ENCODE measurements at places on chromosomes 7 and 10.

- no peak for DNase-seq
Measured at GRCh38 chr10:54854389-54854788, 53.4 kb upstream of the PCDH15 start.

- DNase-seq: no peak
Measured at GRCh38 chr7:104960741-104961448, 53.1 kb upstream of the KMT2E start.

- DNase-seq: no peak
Measured at GRCh38 chr10:30437031-30437841, 3.3 kb downstream of the MAP3K8 start.

GRCh38 chr7:121546632-121547543, 150.8 kb upstream of the FAM3C start:
- DNase-seq: no peak

GRCh38 chr10:117175215-117175900, 21.9 kb upstream of the KCNK18 start:
- DNase-seq: no peak

DNA sequence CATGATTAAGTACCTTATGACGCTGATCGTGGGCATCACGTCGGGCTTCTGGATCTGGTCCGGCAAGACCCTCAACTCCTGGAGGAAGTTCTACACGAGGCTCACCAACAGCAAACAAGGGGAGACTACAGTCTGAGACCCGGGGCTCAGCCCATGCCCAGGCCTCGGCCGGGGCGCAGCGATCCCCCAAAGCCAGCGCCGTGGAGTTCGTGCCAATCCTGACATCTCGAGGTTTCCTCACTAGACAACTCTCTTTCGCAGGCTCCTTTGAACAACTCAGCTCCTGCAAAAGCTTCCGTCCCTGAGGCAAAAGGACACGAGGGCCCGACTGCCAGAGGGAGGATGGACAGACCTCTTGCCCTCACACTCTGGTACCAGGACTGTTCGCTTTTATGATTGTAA, 2.5 kb downstream of the FZD1 start:
- no peak for DNase-seq

DNA sequence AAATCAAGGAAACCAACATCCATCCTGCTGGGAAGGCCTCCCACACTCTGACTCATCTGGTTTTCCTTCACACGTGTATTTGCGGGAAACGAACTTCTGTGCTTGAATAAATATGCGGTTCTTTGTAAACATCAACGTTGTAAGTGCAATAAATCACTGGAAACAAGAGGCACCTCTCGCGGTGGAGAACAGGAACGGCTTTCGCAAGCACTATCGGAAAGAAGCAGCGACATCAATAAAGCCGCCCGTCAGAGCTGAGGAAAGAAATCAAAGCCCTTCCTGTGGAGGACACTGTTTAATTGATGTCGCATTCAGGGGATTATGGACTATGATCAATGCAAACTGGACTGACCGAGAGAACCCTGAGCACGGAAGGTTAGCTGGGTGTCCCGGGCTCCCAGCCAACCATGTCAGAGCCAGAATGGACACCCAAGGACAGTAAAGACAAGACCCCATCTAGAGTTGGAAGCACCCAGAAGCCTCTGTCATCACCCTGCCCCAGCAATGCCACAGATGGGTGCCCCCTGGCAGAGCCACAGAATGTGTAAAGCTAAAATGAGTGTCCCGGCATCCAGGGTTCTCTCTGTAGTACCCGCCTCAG, 37.6 kb downstream of the OAT start:
- DNase-seq: no peak

DNA sequence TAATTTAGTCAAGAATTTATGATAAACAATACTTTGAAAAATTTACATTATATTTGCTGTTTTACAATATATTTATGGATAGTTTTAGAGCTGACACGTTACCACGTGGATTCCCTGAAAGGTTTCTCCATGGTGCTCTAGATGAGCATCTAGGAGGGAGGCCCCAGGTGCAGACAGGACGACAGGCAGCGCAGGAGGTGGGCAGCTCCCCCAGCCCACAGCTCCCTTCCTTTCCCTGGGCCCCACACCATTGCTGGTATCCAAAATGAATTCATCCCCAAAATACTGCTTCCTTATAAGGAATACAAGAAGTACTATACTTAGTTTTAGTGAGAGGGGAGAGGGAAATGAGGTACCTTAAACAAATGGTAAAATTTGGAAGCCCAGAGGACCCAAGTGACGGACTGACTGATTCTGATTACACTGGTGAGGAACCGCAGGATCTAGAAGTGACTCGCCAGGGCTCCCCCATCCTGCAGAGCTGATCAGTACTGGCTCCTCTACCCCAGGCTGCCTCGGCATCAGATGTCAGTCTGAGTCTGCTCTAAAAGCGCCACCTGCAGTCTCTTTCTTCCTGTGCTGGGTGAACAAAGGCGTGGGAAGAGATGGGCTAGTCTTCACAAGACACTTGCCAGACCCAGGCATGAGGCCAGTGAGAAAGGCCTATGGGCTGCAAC, 89.2 kb downstream of the DLG5 start:
- peak; percentile 66 for DNase-seq

DNA sequence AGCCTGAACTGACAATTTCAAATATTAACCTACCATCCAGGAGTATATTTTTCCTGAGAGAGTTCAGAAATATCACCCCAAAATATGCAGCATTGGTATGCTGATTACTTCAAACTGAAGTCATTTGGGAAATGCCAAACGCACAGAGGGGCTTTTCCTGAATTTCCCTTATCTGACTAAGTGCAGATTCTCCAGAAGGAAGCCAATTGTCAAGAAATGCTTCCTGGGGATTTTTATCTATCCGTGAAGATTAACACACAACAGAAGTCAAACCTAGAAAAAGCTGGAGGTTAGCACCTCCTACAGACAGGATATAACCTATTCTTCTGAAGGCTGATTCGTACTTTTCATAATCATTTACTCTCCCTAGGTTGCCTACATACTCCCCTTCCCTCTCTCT, 91.0 kb downstream of the AKR1D1 start:
- DNase-seq: no peak

- no peak for DNase-seq
Measured at GRCh38 chr10:92552310-92552709, 21.6 kb downstream of the IDE start.

GRCh38 chr7:70951271-70951962, 180.5 kb upstream of the GALNT17 start:
- no peak for DNase-seq

DNA sequence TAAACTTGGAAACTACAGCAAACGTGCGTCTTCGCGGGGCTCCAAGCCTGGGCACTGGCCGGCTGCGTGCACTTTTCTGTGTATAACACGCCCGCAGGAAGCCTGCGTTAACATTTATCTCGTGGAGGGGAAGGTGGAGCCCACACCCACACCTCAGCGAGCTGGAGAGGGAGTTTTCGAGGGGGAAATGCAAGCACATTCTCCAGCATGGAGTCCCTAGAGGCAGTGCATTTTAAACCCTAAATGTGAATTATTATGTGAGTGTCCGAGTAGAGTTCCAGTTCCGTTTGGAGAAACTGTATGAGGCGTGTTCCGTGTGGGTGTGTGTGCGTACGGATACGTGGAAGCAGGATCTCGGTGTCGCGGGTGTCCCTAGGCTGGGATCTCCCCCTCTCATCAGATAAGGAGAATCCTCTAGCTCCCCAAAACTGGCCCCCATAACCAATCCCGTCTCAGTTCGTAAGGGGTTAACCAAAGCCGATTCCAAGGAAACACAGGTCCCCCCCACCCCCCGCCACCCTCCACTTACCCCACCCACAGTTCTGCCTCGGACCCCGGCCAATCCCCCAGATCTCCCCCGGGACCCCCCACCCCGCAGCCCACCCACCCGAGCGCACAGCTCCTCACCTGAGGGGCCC, 403 bp downstream of the CDK6 start:
- no peak for DNase-seq

- DNase-seq: no peak
Measured at GRCh38 chr7:91226411-91226810, 37.8 kb upstream of the FZD1 start.

- no peak for DNase-seq
Measured at GRCh38 chr10:23530079-23530478, 91.2 kb downstream of the OTUD1 start.

GRCh38 chr7:50471970-50472369, 21.8 kb upstream of the FIGNL1 start:
- no peak for DNase-seq

DNA sequence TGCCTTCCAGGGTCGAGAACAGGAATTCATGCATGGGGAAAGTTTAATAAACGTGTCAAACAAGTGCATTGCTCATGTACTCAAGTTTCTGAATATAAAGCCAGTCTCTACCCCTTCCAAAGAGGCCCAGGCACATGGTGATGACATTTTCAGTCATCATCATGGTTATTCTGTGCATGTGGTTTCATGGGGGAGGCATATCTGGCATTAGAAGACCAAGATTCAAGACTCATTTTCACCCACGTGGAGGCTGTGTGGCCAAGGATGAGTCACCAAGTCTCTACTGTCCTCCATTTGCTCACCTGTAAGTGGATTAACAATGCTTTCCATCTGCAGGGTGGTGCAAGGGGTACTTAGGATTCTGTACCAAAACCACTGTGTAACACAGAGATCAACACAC, 34.0 kb upstream of the CNPY1 start:
- peak; percentile 22 for DNase-seq

- no peak for DNase-seq
Measured at GRCh38 chr7:29853789-29854188, 47.5 kb downstream of the WIPF3 start.

- DNase-seq: no peak
Measured at GRCh38 chr7:55178863-55179773, 160.3 kb downstream of the EGFR start.

DNA sequence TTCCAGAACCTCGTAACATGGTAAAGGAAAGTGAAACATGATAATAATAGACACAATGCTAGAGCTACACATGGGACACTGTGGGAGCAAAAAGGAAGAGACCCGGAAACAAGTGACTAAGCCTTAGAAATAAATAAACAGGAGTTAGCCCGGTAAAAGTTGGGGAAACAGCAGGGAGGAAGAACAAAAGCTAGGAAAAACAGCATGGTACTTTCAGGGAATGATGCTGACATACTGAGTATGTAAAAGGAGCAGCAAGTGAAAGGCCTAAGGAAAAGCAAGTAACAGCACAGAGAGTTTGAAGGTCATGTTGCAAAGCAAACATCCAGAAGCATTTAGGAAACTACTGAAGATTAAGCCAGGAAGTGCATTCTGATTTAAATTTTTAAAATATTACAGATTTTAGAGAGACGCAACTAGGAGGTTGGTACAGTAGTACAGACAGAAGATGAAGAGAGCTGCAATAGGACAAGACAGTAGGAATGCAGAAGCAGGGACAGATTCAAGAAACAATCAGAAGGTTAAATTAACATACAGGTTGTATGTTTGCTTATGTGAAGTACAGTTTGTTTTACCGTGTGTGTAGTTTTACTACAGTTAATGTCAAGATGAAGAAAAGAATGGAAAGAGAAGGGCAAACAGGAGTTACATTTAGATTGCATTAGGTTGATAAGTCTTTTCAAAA, 63.7 kb downstream of the ARHGAP12 start:
- no peak for DNase-seq
